Lung (tissue), 17 donors: ENCODE measurements at places on chromosomes 2 and 18. TPM values are rescaled to one million over a fixed set of nuclear protein-coding genes. Genes with fewer than 3 reads are reported as not detected.
A peak's percentile ranks its signal among the peaks of the same experiment; 100 is the strongest.

GRCh38 chr2:137706786-137707613 lies 257.3 kb upstream of the HNMT start:
- H3K4me3 ChIP-seq = no peak overlapping the region
- H3K36me3 ChIP-seq = no peaks in the 10 kb centered on the region
- H3K4me1 ChIP-seq = no peaks in the 10 kb centered on the region
- DNase-seq = no peak
- H3K27me3 ChIP-seq = no peaks in the 10 kb centered on the region

- peak; percentile 20 for DNase-seq
- H3K27me3 ChIP-seq = no peaks in the 10 kb centered on the region
- no peaks in the 10 kb centered on the region for H3K36me3 ChIP-seq
- no peak overlapping the region for H3K27ac ChIP-seq
- H3K4me3 ChIP-seq = no peak overlapping the region
Observed at GRCh38 chr2:12856934-12857601, 140.3 kb downstream of the TRIB2 start.

- H3K4me1 ChIP-seq = peaks cover 48% of the 10 kb centered on the region
- no peak overlapping the region for H3K27ac ChIP-seq
- H3K4me3 ChIP-seq = no peak overlapping the region
Observed at GRCh38 chr2:11393711-11394236, 49.3 kb upstream of the ROCK2 start.

GRCh38 chr2:32496662-32497061 lies 131.2 kb upstream of the TTC27 start:
- no peaks in the 10 kb centered on the region for H3K4me1 ChIP-seq
- H3K27ac ChIP-seq = no peak overlapping the region
- no peak overlapping the region for H3K4me3 ChIP-seq
- H3K27me3 ChIP-seq = no peaks in the 10 kb centered on the region

DNA sequence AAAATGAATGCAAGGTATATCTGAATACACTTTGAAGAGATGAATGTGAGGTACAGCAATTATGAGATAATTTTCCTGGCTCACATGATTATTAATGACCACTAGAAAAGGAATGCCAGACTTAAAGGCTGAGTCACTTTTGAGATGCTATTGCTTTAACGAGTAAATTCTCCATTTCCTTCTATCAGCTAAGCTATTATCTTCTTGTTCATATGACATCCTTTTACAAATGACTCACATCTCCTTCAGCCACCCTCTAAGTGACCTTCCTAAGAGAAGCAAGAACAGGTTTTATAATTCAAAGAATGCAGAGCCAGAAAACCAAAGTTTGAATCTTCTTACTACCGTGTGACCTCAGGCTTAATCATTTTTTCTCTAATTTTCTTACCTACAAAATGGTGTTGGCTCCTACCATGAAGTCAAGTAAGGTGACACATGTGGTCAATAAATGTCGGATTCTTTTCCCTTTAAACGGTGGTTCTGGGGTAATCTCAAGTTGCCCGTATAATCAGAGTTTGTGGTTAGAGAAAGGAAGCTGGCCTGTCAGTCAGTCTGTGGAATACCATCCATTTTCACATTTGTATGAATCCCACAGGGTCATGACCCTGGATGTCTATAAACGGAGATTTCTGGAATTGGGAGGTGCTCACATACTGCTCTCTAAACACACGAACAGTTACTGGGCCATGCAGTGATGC lies 184.0 kb upstream of the PID1 start:
- no peaks in the 10 kb centered on the region for H3K27me3 ChIP-seq
- DNase-seq = no peak
- no peaks in the 10 kb centered on the region for H3K36me3 ChIP-seq
- no peaks in the 10 kb centered on the region for H3K4me1 ChIP-seq
- no peak overlapping the region for H3K4me3 ChIP-seq
- H3K27ac ChIP-seq = no peak overlapping the region

GRCh38 chr2:204220896-204221295 lies 284.3 kb downstream of the ICOS start:
- H3K27ac ChIP-seq = no peak overlapping the region
- no peaks in the 10 kb centered on the region for H3K4me1 ChIP-seq
- H3K4me3 ChIP-seq = no peak overlapping the region
- no peaks in the 10 kb centered on the region for H3K27me3 ChIP-seq
- no peak for DNase-seq
- no peaks in the 10 kb centered on the region for H3K36me3 ChIP-seq

- no peaks in the 10 kb centered on the region for H3K4me1 ChIP-seq
- no peak overlapping the region for H3K27ac ChIP-seq
- H3K4me3 ChIP-seq = no peak overlapping the region
- DNase-seq = peak; percentile 1
Observed at GRCh38 chr2:28510184-28510583, 14.3 kb downstream of the PLB1 start.

DNA sequence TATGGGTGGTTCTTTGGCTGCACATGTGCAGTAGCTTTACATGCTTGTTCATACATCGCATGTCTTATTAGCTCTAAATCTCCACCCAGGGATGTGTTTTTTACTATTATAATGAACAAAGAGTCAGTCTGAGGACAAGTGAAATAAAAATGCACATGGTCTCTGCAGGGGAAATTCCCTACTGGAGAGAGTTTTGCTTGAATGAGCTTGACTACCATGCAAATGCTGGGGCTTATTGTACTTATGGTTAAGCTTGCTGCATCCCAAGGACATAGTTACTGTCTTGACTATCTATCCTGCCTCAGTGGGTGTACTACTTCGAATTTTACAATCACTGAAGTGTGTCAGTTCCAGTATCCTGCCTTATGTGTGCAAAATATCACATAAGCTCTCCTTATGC lies 362.7 kb downstream of the TDRD15 start:
- H3K27me3 ChIP-seq = no peaks in the 10 kb centered on the region
- no peak for DNase-seq
- H3K27ac ChIP-seq = no peak overlapping the region
- no peaks in the 10 kb centered on the region for H3K4me1 ChIP-seq

DNA sequence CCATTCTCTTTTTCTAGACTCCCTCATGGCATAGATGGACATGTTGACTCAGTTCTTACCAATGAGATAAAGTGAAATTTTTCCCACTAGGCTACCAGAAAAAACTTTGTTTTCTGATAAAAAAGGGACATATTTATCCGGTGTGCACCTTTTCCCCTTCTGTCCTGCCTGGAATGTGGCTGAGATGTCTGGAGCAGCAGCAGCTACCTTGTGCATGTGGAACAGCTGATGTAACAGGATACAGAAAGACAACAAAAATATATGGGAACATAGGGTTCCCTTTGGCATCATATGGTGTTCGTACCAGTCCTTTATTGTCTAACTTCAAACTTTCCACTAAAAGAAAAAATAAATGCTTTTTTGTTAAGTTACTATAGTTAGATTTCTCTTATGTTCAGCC lies 460.2 kb upstream of the HS6ST1 start:
- no peak overlapping the region for H3K27ac ChIP-seq
- H3K4me3 ChIP-seq = no peak overlapping the region
- no peak for DNase-seq
- H3K36me3 ChIP-seq = no peaks in the 10 kb centered on the region

DNA sequence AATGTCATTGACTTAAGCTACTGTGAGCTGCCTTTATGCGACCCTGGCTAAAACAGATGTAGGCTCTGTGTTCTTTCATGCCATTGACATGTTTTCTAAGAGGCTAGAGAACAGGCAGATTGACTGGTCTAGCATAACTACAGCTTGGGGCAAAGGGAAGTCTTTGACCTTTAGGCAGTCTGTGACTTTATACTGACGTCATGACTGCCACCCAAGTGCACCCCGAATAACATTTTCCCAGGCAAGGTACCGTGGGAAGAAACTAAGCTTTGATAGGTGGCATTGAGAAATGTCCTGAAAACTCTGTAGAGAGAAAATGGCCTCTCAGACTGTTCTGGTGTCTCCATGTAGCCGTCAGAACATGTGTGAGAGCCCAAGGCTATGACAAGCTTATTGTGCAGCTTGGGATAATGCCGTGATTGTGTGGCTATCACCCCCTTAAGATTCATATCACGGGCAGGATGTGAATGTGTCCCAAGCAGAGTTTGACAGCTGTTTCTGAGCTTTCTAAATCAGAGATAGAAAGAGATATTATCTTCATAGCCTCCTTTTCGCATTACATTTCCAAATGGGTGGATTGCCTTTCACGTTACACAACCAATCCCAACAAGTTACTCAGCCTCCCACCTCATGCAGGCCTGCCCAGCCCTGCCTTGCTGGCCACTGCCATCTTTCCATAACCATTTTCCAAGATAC lies 672.2 kb upstream of the ACVR2A start:
- H3K4me1 ChIP-seq = no peaks in the 10 kb centered on the region
- no peak overlapping the region for H3K27ac ChIP-seq
- H3K36me3 ChIP-seq = no peaks in the 10 kb centered on the region
- H3K4me3 ChIP-seq = no peak overlapping the region
- H3K27me3 ChIP-seq = no peaks in the 10 kb centered on the region

DNA sequence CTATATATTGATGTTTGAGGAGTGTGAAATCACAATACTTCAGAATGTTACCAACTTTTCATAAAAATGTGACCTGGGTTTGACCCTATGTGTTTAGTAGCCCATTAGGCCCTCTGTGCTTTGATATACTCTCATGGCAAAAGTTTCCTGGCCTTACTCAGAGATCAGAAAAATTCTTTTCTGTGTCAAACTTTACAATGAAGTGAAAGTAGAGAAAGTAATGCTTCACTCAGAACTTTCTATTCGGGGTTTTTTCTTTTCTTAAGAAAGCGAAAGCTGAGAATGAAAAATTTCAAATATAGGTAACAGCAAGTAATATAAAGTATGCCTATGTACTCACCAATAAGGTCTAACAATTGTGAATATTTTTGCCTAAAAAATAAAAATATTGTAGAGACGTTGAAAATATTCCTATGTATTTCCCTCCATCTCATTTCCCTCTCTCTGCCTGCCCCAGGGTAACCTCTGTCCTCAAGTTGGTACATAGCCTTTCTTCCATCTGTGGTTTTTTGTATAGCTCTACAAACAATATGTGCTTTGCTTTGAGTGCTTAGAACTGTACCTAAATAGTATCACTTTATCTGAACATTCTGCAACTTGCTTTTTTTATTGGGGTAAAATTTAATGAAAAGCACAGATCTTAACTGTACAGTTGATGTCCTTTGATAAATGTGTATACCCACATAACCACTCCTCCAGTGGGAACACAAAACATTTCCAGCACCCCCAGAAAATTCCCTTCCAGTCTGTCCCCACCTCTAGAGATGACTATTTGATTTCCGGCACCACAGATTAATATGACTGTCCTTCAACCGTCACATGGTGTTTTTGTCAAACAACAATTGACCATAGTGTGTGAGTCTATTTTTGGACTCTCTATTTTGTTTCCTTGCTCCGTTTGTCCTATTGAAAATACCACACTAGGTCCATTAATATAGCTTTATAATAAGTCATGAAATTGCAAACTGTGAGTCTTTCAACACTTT lies 10.3 kb upstream of the ACKR3 start:
- H3K4me1 ChIP-seq = no peaks in the 10 kb centered on the region
- no peaks in the 10 kb centered on the region for H3K27me3 ChIP-seq
- no peak for DNase-seq
- no peak overlapping the region for H3K4me3 ChIP-seq
- H3K27ac ChIP-seq = no peak overlapping the region
- no peaks in the 10 kb centered on the region for H3K36me3 ChIP-seq

GRCh38 chr2:11071211-11071610 lies 84.1 kb upstream of the SLC66A3 start:
- no peaks in the 10 kb centered on the region for H3K36me3 ChIP-seq
- H3K4me3 ChIP-seq = no peak overlapping the region
- no peaks in the 10 kb centered on the region for H3K27me3 ChIP-seq
- H3K27ac ChIP-seq = no peak overlapping the region

DNA sequence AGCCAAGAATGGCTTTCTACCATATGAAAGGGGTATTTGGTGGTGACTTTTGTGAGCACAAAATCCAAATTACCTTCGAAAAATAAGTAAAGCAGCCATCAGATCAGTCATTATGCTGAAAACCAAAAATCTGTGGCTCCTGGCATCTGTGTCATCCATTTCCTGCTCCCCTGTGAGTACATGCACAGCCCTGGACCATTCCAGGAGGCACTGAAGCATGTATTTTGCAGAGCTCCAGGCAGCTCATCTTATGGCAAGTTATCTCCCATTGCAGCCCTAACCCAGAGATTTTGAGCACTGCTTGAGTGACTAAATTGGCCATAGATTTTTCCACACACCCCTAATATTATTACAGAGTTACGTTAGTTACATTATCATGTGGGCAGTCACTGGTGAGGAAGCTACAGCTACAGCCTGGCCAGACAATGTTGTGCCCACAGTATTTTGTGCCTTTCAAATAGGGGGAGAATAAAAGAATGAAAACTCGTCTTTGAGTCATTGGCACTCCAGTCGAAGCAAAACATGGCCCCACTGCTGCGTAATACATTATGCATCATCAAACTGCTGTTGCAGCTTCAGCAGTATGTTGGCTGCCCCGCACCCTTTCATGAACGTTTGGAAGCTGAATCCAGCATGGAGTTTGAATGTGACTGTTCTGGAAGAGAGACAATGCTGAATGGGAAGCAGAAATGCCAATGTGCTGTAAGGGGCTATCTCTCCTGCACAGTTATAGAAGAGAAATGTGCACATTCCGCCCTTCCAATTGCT lies 702.2 kb downstream of the RNF144A start:
- H3K27me3 ChIP-seq = no peaks in the 10 kb centered on the region
- no peaks in the 10 kb centered on the region for H3K36me3 ChIP-seq
- DNase-seq = no peak
- no peaks in the 10 kb centered on the region for H3K4me1 ChIP-seq

GRCh38 chr2:232994446-232994845 lies 18.6 kb downstream of the NGEF start:
- H3K36me3 ChIP-seq = no peaks in the 10 kb centered on the region
- no peak overlapping the region for H3K4me3 ChIP-seq
- H3K27ac ChIP-seq = no peak overlapping the region

GRCh38 chr2:70043252-70043875 lies 43.9 kb upstream of the PCBP1 start:
- H3K27me3 ChIP-seq = no peaks in the 10 kb centered on the region
- H3K27ac ChIP-seq = no peak overlapping the region
- no peak overlapping the region for H3K4me3 ChIP-seq
- no peak for DNase-seq

DNA sequence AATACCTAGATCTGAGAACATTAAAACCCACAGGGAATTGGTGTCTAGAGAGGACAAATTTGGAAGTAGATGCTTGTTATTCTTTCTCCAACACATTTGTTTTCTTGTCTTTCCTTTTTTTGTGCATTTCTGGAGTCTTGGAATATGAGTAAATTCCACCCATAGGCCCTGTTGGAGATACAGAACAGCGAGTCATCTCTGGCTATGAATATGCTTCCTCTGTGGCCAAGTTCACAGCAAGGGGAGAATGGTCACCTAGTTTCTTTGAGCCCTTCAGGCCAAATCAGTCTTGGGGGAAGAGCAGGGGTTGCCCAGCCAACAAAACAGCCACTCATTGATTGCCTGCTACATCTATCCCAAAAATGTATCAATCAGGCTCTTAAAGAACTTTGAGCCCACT lies 31.3 kb downstream of the SP140L start:
- H3K4me1 ChIP-seq = no peaks in the 10 kb centered on the region
- H3K36me3 ChIP-seq = peaks cover 2% of the 10 kb centered on the region
- no peak overlapping the region for H3K27ac ChIP-seq
- no peaks in the 10 kb centered on the region for H3K27me3 ChIP-seq
- no peak for DNase-seq
- H3K4me3 ChIP-seq = no peak overlapping the region

Gene PPP1R1C
- 3.9 TPM for total RNA-seq

Gene RAX
- not detected for total RNA-seq

Gene CD8B2
- not detected for total RNA-seq

Gene FIGN
- 5.4 TPM for total RNA-seq

Gene C1D
- 16.5 TPM for total RNA-seq

Gene TLX2
- not detected for total RNA-seq

Gene SEC11C
- 42.7 TPM for total RNA-seq

Gene KCNG2
- 1.7 TPM for total RNA-seq

Gene EFHD1
- 2.2 TPM for total RNA-seq

Gene MEP1B
- total RNA-seq = not detected
